ENCODE measurements at places on chromosomes 2 and 18.

DNA sequence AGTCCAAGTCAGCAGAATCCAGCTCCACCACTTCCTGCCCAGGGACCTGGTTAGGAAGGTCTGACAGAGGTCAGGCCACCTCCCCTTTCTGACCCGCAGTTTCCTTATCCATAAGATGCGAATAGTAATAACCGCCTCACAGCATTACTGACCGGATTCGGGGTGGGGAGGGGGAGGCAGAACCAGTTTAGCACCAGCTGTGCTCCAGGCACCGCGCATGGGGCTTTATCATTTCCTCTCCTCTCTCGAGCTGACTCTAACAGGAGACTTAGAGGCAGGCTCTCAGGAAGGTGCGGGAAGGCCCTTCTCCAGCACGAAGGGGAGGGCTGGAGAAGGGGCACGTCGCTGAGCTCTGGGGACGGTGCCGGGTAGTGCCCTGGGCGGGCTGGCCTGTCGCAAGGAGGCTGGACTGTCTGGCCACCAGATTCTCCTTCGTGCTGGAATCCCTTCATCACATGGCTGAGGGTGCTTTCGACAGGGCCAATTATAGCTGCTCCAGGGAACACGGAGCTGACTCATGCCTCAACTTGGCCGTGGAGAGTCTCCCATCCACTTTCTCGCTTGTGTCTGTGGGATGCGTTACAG, 5.7 kb downstream of the EHD3 start:
- peak; percentile 34 for DNase-seq

GRCh38 chr18:50663626-50664441, 103.9 kb downstream of the MAPK4 start:
- no peak for DNase-seq

- no peak for DNase-seq
These were observed 119.0 kb downstream of the FEZ2 start for GRCh38 chr2:36478999-36479398.

GRCh38 chr2:237042101-237042500, 43.6 kb upstream of the COPS8 start:
- DNase-seq, result no peak

DNA sequence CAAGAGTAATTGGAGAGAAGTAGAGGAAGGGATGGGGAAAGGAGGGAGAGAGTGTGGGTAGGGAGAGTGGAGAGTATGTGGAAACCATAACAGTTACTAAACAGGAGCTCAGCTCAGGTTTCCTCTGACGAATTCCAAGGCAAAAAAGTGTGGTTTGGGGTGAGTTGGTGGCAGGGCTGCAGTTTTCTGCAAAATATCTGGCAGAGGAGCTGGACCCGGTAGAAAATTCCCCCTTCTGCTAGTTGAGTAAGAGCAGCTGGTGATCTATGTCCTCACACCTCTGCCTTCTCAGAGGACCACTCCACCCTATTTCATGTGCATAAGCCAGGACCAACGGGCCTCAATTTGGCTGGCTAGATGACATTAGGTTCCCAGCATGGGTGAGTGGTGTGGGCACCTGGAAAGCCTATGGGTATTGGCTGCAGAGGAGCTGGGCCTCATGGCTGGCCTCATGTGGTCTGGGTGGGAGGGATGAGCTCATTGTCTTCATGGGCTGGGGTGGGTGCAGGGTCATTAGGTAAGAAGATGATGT, 13.2 kb downstream of the NRP2 start:
- DNase-seq, result peak; percentile 74

DNA sequence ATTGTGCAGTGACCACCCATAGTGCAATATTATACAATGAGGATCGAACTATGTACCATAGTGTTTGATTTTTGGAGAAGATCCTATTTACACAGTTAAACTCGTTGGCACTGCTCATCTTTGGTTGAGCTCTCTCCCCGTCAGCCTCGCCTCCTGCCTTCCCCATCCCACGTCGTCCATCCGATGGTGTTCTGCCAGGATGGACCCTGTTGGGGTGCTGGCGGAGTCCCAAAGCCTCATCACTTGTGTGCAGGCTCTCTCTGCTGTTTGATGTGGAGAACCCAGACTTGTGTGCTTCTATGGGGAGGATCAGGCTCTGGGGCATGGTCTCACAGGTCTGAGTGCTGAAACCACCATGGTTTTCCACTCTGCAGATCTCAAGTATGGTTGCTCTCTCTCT, 85.4 kb downstream of the ITGB1BP1 start:
- no peak for DNase-seq

GRCh38 chr2:231581328-231581727, 11.3 kb upstream of the TEX44 start:
- no peak for DNase-seq

DNA sequence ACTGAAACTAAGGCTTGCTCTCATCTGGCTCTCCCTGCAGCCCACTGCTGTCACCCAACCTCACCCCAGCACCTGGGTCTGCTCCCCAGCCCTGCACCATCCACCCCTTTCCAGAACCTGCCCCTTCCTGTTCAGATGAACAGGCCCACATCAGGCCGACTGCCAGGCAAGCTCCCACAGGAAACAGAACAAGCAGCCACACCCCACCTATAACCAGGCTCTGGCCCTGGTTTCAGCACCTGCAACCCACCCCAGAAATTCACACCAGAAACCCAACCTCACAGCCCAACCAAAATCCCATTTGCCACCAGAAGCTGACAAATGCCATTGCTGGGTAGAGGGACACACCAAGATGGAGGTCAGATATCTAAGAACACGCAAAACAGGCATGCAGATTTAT, 159.2 kb upstream of the ID2 start:
- DNase-seq, result no peak

DNA sequence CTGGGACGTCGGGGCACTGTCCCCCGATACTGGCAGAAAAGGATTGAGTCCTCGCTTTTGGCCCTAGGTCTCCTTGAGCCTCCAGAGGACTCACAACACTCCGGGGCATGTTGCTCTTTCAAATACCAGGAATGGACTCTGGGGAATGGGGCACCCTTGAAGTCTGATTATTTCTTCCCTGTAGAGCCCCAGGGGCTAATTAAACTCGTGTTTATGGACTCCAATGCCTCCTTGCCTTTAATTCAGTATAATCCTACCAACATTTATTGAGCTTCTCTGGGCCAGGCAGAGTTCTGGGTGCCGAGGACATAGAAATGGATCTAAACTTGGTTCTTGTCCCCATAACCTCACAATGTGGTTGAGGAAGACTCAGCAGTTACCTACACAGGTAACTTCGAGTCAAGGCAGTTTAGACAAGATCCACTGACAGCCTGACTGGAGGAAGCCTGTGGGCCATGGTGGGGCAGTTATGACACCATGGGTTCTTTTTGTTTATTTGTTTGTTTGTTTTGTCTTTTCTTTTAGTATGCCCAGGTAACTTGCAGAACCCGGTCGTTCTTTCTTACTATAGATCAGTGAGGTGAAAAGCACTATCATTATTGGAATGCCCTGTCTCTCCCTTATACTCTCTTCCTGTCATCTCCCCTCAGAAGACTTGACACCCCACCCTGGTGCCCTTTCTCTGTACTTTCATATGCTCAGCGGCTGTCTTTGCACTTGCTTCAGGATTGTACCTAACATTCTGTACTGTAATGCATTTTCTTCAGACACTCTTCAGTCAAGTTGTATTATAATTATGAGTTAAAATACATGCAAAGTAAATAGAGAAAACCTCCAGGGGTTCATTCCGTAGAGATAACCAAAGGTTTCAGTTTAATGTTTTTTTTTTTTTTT, 3.2 kb downstream of the CFLAR start:
- DNase-seq, result no peak

DNA sequence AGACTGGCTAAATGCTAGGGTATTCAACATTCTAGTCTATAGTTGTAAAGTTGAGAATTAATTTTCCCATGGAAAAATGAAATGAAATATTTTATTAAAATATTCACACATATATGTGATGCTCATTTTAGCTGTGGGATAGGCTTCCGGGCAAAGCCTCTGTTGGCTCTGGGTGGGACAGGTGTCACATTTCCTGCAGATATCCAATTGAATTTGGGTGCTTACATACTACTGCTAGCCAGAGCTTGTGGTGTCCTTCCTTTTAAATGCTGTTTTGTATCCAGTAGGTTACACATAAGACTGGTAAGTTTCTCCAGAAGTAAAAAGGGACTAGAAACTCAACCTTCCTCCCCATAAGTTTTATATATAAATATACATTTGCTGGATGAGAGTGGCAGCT, 73.8 kb downstream of the RPRM start:
- no peak for DNase-seq

DNA sequence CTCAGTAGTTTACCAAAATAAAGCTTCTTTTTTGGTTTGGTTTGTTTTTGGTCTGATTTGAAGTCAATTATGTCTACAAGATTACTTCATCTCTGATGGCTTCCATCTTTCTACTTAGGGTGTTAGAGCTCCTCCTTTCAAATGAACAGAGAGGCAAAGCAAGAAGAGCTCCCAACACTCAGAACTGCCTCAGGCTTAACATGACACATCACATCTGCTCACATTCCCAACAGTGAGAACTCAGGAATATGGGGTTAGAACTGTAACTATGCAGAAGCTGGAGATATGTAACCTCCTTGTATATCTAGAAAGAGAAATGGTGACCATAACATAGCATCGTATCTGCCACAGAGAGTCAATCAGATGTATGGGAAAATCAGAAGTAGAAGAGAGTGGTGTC, 11.4 kb upstream of the LRATD1 start:
- DNase-seq, result no peak

GRCh38 chr2:38095079-38095995, 19.4 kb upstream of the CYP1B1 start:
- no peak for DNase-seq

- DNase-seq, result no peak
These were observed 2.7 kb downstream of the CCDC88A start for GRCh38 chr2:55416786-55417568.

DNA sequence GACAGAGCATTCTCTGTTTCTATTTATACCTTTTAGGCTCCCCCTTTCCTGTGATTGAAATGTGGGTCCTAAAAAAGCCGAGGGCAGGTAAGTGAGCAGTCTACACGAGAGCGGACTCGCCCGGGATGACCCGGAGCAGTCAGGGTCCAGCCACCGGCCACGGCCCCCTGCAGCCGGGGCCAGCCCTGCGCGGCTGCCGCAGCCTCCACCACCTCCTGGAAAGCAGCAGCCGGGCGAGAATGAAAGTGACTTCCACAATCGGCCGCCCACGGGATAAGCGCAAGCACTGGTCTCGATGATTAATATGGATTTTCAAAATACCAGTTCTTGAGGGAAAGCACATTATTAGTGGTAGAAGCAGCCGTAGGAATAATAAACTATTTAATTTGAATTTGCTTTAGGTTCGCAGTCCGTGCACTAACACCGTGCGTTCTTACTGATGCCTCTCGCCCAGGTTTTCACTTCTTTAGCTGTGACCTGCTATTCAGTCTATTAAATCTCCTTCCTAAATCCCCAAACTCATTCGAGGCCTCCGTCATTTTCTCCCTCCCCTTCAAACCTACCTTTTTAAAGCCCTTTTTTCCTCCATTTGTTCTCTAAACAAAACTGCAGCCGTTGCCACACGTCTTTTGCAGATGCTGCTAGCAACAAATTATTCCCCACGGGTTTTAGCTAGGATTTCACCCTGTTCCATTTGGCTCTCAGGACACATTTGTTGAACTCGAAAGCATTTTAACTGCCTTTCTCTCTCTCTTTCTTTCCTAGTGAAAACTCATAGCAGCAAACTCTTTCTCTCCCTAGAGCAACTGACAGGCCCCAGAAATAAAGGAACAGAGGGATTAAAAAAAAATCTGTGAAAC, 1015.1 kb upstream of the PIK3C3 start:
- no peak for DNase-seq

GRCh38 chr18:59008302-59008974, 131.2 kb upstream of the SEC11C start:
- DNase-seq, result no peak

GRCh38 chr2:164014791-164015190, 279.0 kb upstream of the FIGN start:
- DNase-seq, result no peak

DNA sequence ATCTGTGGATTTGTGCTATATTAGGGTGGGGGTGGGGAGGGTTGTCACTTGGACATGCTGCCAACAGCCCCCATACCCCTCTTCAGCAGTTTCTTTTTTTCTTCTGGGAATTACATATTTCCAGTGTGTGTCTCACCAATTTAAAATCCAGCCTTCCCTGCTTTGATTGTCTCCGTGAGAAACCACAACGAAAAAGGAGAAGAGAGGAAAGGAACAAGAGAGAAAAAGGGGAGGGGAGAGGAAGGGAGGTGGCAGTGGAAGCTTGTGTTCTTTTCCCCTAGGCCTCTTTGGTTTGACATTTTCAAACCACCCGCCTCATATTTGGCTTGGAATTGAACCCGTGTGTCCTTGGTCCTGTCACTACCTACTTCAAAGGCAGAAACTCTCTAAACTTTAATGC, 860 bp downstream of the CTNNA2 start:
- no peak for DNase-seq

- no peak for DNase-seq
These were observed 98.3 kb downstream of the DTNA start for GRCh38 chr18:34808389-34808788.

DNA sequence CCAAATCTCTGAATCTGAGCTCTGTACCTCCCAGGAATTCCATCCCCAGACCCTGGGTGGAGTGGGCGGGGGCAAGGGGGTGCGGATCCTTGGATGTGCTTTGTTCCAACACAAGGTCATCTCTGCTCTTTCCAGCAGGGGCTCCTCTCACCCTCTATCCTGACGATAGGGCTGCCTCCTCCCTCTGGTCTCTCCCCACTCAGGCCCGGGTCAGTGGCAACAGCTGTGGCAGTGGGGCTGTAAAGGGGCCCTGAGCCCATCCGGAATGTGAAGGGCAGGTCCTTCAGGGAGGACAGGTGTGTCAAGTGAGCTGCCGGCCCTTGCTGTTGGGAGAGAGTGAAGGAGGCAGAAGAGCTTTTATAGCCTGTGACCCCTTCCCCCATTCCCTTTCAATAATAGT, 167.8 kb downstream of the CELF4 start:
- no peak for DNase-seq

DNA sequence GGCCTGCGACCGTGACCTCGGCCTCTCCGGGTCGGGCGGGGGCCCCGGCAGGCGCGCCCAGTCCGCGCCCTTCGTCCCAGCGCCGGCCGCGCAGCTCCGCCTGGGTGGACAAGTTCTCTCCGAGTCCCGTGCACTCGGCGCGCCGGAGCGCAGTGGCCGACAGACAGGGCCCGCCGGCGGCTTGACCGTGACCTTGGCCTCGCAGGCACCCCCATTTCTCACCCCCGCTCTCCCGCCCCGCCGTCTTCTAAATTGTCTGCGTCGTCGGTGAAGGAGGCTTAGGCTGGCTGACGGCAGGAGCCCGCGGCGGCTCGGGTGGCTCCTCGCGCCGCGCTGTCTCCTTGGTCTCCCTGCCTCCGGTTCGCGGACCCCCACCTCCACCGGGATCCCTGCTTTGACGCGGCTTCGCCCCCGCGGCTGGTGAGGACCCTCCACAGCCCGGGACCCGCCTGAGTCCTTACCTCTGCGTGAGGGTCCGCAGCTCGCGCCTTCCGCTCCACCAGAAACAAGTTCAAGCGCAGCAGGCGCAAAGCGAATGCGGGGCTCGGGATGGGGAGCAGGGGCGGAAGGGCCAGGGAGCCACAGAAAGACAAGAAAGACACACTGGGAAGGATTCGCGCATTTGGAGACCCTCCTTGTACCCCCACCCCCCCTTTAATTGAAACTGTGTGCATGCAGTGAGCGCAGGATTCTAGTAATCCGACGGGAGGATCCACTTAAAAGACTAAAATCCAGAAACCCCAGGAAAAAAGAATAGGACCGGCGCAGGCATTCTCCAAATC, 4.0 kb downstream of the PTGR3 start:
- no peak for DNase-seq

- no peak for DNase-seq
These were observed 21.9 kb downstream of the ELMOD3 start for GRCh38 chr2:85376291-85377065.

Measured in astrocyte of the cerebellum (primary cell).